ENCODE measurements at places on chromosomes 1 and 21. TPM values are rescaled to one million over a fixed set of nuclear protein-coding genes. Genes with fewer than 3 reads are reported as not detected.
A peak's percentile ranks its signal among the peaks of the same experiment; 100 is the strongest.

- no peak for ATAC-seq
Measured at GRCh38 chr1:96872757-96873156, 151.2 kb downstream of the PTBP2 start.

KIAA0040 gene
- 34.8 TPM for total RNA-seq

DNA sequence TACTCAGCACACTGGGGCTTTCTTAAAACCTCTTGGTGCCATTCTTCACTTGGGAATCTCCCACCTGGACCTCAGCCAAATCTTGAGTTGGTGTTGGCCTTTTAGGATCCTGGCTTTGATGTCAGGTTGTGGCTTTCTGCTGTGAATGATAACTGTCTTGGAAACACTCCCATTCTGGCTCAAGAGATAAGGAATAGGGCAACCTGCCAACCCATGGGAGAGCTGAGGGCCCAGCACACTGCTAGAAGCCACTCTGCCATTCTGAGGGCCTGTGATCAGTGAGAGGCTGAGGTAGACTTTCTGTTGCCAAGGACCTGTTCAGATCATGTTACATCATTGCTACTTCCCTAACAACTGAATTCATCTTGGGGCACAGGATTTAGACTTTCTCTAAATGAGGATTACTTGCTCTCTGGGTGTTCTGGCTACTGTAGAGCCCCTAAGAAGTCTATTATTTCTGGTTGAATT, 45.8 kb downstream of the TTC39A start:
- peak; percentile 39 for ATAC-seq

KRTAP12-2 gene
- total RNA-seq = not detected

ST3GAL3 gene
- 21.8 TPM for total RNA-seq

Measured in activated T-helper 17 cell treated with anti-CD3 and anti-CD28 coated beads, Interleukin-2, amount 50 U/mL, for 72 hours (primary cell).